ENCODE measurements at places on chromosomes 11 and 22. TPM values are rescaled to one million over a fixed set of nuclear protein-coding genes. Genes with fewer than 3 reads are reported as not detected.

The ZNF408 gene
- total RNA-seq, result 14.5 TPM

DNA sequence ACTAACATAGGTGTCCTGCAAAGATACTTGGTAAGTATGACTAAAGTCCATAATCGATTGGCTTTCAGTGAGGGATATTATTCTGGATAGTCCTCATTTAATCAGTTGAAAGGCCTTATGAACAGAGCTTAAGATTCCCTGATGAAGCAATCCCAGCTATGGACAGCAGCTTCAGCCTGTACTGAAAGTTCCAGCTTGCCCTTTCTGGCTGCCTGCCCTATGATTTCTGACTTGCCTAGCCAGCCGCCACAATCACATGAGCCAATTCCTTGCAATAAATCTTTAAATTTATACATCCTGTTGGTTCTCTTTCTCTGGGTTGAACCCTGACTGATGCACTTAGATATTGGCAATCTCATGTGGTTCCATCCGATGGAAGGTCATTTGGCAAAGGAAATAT lies 759.0 kb upstream of the API5 start:
- DNase-seq, result no peak

The HBB gene
- not detected for total RNA-seq

- no peak for DNase-seq
Observed at GRCh38 chr11:110801328-110801727, 89.1 kb upstream of the ARHGAP20 start.

The APOA4 gene
- total RNA-seq, result not detected

DNA sequence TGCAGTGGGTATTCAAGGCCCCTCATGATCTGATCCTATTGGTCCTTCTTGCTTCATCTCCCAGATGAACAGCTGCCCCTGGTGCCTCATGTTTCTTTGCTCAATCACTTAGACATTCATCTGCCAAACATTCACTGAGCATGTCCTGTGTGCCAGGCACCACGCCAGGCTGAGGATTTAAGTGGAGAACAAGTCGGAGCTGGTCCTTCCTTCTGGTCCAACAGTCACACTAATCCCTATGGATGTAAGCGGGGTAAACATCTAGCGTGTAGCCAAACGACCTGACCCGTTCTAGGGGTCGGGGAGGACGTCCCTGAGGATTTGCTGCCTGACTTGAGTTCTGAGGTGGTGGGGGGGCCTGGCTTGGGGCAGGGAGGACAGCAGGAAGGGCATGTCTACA lies 21.9 kb downstream of the ZMAT5 start:
- no peak for DNase-seq

DNA sequence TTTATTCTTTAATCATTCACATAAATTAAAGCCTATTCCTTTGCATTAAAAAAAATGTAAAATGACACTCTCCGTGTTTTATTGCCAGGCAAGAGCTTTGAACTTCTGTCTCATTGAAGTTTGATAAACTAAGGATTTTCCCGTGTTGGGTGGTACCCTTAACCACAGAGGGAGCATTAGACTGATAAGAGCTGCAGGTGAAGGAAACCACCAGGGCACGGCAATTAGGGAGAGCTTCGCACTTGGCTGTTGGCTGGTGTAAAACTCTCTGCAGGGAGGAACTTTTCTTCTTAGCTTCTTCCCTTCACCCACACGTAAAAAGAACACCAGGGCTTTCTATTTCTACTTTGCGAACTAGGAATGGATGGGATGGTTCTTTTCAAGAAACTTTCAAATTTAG lies 47.0 kb downstream of the CSTPP1 start:
- DNase-seq, result no peak

The TPBGL gene
- 0.13 TPM for total RNA-seq

The OR5P2 gene
- total RNA-seq, result not detected

The TMEM86A gene
- total RNA-seq, result 7.6 TPM

The RPLP2 gene
- 1,514 TPM for total RNA-seq

DNA sequence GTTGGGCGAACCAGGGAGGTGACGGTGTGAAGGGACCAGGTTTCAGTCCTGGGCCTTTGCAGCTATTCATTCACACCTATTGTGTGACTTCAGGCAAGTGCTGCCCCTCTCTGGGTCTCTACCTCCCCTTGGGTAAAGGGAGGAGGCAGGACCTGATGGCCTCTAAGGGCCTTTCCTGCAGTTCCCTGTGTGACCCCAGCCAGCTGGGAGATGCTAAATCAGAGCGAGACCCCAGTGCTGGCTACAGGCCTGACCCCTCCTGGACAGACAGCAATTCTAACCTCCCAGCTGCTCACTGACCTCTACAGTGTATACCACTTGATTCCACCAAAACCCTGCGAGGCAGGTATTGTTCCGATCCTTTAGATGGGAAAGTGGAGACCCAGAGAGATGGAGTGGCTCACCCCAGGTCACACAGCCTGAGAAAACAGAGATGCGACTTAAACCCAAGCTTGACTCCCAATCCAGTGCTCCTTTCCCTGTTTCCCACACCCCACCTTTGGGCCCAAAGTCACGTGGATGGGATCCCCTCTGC lies 6.2 kb downstream of the MAFF start:
- DNase-seq, result no peak

DNA sequence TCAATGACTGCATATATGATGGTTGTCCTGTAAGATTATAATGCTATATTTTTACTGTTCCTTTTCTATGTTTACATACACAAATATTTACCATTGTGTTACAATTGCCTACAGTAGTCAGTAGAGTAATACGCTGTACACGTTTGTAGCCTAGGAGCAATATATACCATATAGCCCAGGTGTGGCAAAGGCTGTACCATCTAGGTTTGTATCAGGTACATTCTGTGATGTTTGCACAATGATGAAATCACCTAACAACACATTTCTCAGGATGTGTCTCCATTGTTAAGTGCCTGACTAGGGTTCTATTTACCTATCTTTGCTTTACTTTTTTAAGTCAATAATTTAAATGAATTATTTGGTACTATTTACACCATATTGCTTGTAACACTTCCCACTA lies 21.9 kb downstream of the PRR5L start:
- DNase-seq, result no peak

GRCh38 chr11:81804858-81805257 lies 928.8 kb downstream of the FAM181B start:
- DNase-seq, result no peak

GRCh38 chr11:123859731-123860130 lies 25.7 kb downstream of the TMEM225 start:
- no peak for DNase-seq

DNA sequence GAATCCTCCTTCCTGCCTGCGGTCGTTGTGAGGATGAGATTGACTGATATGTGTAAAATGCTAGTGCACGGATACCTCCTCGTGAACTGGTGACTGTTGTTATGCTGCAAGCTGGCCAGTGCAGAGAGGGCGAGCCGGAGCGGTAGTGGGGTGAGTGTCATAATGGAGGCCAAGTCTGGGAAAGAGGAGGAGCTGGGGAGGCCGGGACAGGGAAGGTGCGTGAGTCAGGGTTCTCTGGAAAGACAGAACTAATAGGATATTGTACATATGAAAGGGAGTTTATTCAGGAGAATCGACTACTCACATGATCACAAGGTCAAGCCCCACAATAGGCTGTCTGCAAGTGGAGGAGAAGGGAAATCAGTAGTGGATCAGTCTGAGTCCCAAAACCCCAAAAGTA lies 56.8 kb upstream of the FADD start:
- no peak for DNase-seq

Measured in osteocyte (in vitro differentiated cells).